ENCODE measurements at places on chromosomes 16 and 17.

- no peak for DNase-seq
These were observed 850 bp downstream of the PPM1E start for GRCh38 chr17:58756246-58757161.

GRCh38 chr17:48240122-48240521 is 132.6 kb downstream of the SNX11 start:
- no peak for DNase-seq

- no peak for DNase-seq
These were observed 5.5 kb upstream of the CACNG5 start for GRCh38 chr17:66829386-66829864.

GRCh38 chr16:86499889-86500707 is 10.2 kb upstream of the FOXF1 start:
- DNase-seq: no peak

GRCh38 chr17:28551421-28552175 is 826 bp downstream of the UNC119 start:
- no peak for DNase-seq

- DNase-seq: no peak
These were observed 58.7 kb downstream of the EFCAB5 start for GRCh38 chr17:30000001-30000754.

- no peak for DNase-seq
These were observed 19.6 kb downstream of the GLP2R start for GRCh38 chr17:9845306-9845705.

GRCh38 chr16:56988161-56988947 is 1.0 kb upstream of the NLRC5 start:
- no peak for DNase-seq

DNA sequence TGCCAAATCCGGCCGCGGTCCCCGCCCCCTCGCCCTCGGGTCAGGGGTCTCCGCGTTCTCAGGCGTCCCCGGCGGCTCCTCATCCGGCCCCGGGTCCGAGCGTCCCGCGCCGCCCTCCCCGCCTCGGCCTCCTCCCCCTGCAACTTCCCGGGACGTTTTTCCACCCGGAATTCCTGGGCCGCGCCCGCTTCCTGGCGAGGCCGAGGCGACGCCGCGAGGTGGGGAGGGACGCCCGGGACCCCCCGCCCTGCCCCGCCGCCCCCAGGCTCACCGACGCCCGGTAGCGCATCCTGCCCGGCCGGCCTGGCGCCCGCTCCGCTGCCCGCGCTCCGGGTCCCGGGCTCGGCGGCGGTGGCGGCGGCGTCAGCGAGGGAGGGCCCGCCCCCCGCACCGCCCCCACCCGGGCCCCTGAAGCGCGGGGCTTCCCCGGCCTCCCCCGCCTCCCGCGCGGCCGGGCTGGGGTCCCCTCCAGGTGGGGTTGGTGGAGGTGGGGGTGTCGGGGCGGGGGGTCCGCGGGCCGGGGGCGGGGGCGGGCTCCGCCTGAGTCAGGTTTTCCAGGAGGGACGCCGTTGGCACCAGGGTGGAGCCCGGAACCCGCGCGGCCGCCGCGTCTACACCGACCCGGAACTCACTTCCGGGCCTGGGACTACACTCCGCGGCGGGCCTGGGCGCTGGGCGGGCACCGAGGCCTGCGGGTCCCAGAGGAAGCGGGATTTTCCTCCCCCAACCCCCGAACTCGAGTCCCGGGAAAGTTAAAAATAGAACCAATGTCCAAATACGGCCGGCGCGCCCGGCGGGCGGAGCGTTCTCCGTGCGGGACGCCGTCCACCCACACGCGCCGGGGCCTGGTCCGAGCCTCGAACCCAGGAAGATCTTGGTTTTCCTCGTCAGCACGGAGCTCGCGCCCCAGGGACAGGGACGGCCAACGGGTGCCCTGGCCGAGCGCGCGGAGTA is 6.8 kb downstream of the MYO1C start:
- peak; percentile 59 for DNase-seq

- DNase-seq: no peak
These were observed 10.2 kb upstream of the TXNDC11 start for GRCh38 chr16:11752856-11753255.

- DNase-seq: no peak
These were observed 18.6 kb downstream of the ALOX12B start for GRCh38 chr17:8068736-8069586.

- no peak for DNase-seq
These were observed 6.7 kb upstream of the SMIM5 start for GRCh38 chr17:75626496-75627038.

- DNase-seq: no peak
These were observed 1.8 kb downstream of the CORO6 start for GRCh38 chr17:29620779-29621500.

DNA sequence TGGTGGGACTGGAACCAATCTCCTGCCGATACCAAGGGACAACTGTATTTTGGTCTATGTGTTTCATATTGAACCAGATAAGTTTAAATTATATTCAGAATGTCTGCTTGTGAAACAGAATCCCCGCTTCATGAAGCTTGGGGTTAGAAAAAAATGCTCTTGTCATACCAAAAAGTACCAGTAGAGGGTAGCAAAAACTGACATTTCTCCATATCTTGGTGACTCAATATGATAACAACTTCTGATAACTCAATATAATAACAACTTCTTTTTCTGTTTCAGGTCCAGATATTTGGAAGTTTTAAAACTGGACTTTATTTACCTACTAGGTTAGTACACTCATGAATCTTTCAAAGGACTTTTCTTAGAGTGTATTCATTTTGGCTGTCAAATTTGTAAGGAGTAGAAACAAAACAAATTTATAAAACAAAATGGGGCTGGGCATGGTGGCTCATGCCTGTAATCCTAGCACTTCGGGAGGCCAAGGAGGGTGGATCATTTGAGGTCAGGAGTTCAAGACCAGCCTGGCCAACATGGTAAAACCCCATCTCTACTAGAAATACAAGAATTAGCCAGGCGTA is 52.3 kb upstream of the ADCY7 start:
- no peak for DNase-seq

- DNase-seq: no peak
These were observed 772 bp upstream of the NUP93 start for GRCh38 chr16:56728980-56729734.

- DNase-seq: no peak
These were observed 55.3 kb upstream of the ETV4 start for GRCh38 chr17:43601280-43602039.

GRCh38 chr16:1002399-1003166 is 21.0 kb downstream of the SOX8 start:
- DNase-seq: peak; percentile 73

- DNase-seq: no peak
These were observed 3.0 kb upstream of the ABCC1 start for GRCh38 chr16:15946257-15947044.

GRCh38 chr17:79073706-79074088 is 927 bp upstream of the ENGASE start:
- DNase-seq: no peak

- no peak for DNase-seq
These were observed 2.4 kb downstream of the POLR3K start for GRCh38 chr16:50769-51591.

All from stimulated activated CD8-positive, alpha-beta memory T cell treated with anti-CD3 and anti-CD28 coated beads, Interleukin-12 subunit alpha, Interleukin-12 subunit beta, amount 100 ng/mL, for 4 hours (primary cell).